ENCODE measurements at places on chromosomes 16 and 17.
A peak's percentile ranks its signal among the peaks of the same experiment; 100 is the strongest.

- no peak for DNase-seq
Observed at GRCh38 chr17:19614900-19615299, 33.7 kb upstream of the ALDH3A2 start.

DNA sequence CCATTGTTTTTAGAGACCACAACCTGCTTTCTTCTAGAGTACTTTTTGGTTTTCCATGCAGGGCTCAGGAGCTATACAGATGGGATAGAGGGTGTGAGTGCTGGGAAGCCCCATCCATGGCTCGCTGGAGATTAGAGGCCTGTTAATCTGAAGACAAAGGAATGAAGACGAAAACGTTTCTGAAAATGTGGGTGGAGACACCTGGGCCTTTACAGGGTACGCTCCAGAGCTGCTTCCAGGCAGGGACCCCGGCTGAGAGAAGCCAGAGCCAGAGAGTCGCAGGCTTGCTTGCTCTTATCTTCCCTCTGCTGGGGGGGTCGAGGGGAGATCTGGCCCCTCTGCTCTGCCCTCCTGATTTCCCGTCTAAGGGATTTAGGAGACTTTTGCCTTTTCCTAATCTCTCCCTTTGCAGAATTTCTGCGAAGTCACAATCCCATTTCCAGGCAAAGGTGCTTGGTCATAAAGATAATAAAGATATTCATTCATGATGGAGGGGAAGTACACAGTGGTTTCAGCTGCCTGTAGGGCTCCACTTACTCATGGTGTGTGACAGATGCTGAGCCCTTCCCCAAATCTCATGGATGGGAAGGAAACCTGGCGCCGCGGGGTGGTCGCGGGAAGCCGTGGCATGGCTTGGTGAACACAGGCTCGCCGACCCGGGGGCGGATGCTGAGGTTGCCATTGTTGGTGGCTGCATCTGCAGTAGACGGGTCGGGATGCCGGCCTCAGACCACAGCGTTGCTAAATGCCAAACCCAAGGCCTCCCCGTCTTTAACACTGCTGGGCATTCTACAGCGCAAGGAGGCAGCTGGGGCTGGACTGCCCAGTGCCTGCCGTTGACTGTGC lies 4.8 kb upstream of the SOCS3 start:
- no peak for DNase-seq

DNA sequence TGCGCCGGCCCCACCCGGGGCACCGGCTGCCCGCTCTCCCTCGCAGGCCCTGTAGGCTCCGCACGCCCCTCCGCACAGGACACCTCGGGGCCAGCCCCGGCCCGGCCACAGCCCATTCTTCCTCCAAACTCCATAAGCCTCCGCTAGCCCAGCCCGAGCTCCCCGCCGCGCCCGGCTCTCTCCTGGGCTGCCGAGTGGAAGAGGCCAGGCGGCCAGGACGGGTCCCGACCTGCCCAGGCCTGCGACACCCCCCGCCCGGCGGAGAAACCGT lies 397 bp downstream of the NCOR1 start:
- no peak for DNase-seq

GRCh38 chr16:86991679-86992078 lies 325.5 kb downstream of the C16orf95 start:
- no peak for DNase-seq

DNA sequence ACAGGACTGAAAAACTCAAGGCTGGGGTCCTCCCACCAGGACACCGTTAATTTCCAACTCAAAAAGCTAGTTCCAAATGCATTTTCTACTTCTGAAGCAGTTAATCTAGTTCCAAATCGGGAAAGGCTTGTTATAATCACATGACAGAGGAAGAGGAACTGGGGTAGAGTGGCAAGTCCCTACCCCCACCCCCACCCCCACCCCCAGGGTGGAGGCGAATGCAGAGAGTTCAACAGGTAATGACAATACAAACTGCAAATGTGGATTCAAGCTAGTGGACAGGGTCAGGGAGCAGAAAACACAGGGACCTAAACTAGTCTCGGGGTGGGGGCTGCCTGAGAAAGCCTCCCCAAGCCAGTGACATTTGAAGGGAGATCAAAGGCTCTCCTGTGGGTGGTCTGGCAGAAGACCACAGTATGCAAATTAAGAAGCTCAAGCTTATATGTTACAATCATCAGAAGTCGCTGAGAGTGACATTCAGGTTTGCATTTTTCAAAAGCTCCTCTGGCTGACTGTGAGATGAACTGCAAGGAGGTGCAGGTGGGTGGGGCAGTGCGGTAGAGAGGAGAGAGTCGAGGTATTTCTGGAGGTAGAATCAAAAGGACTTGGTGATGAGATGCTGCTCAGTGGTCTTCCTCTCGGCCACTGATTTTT lies 56.4 kb upstream of the SLC25A19 start:
- DNase-seq: no peak

- no peak for DNase-seq
Observed at GRCh38 chr16:62445909-62446308, 409.7 kb upstream of the CDH8 start.

GRCh38 chr17:17231621-17232302 lies 5.2 kb downstream of the FLCN start:
- no peak for DNase-seq

- DNase-seq: peak; percentile 18
Observed at GRCh38 chr16:12095275-12096156, 119.0 kb downstream of the SNX29 start.

- no peak for DNase-seq
Observed at GRCh38 chr16:6034511-6034910, 936.9 kb upstream of the EEF2KMT start.

DNA sequence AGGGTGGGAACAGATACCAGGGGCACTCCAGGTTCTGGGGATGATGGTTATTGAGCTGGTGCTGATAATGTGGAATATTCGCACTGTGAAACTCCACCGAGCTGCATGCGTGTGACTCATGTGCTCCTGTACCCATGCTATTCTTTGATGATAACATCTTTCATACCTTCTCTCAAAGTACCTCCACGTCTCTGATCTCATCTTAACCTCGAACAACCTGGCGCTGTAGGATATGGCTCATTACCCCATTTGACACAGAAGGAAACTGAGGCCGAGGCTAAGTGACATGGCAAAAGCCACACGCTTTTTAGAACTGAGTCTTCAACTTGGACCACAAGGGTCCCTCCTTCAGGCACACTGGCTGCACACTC lies 30.2 kb upstream of the MRPS23 start:
- DNase-seq: no peak

DNA sequence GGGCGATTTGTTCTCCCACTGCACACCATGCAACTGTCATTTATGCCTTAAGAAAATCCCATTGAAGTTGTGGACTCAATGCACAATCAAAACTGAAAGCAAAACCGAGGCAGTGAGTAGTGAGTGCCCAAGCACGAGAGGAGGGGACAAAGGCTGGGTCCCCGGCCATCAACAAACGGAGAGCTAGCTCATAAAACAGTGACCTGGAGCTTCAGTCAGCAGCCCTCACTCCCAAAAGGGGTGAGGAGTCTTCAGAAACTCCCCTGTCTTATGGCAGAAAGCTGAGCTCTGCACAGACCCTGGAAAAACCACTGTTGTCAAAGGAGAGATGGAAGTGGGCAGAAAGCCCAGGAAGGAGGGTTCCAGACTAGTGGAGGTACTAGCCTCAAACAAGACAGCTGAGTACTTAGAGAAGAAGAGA lies 96.9 kb downstream of the ADCY9 start:
- DNase-seq: no peak

- no peak for DNase-seq
Observed at GRCh38 chr16:29307598-29308507, 98.7 kb downstream of the NPIPB11 start.

DNA sequence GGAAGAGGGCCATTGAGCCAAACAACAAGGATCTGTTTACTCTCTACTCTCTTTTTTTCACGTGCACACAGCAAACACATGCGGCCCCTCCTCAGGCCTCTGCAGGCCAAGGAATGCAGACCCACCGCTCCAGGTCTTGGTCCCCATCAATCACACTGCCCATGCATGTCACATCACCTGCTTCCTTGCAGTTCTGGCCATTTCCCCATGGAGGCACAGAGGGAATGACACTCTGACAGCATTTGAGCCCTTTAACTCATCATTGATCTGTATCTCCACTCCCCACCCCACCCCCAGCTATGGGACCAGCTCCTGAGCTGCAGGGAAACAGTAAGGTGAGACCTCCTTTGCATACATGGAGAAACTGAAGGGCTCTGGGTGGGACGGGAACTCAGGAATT lies 45.9 kb upstream of the MEIOC start:
- DNase-seq: no peak

DNA sequence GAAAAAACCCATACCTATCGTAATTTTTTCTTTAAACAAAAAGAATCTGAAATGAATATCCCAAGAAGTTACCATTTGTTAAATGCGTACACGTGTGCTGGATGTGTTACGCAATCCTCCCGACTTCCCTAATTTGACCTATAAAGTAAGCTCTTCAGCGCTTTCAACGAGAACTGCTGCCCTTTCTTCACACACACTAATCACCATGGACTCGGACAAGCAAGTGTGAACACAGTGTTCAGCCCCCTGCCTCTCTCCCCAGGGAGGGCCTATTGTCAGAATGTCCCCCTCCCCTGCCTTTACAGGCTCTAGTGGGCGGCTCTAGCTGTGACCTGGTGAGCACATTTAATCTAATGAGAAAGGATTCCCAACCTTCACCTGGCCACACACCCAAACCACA lies 216.1 kb downstream of the CEP112 start:
- DNase-seq: no peak

DNA sequence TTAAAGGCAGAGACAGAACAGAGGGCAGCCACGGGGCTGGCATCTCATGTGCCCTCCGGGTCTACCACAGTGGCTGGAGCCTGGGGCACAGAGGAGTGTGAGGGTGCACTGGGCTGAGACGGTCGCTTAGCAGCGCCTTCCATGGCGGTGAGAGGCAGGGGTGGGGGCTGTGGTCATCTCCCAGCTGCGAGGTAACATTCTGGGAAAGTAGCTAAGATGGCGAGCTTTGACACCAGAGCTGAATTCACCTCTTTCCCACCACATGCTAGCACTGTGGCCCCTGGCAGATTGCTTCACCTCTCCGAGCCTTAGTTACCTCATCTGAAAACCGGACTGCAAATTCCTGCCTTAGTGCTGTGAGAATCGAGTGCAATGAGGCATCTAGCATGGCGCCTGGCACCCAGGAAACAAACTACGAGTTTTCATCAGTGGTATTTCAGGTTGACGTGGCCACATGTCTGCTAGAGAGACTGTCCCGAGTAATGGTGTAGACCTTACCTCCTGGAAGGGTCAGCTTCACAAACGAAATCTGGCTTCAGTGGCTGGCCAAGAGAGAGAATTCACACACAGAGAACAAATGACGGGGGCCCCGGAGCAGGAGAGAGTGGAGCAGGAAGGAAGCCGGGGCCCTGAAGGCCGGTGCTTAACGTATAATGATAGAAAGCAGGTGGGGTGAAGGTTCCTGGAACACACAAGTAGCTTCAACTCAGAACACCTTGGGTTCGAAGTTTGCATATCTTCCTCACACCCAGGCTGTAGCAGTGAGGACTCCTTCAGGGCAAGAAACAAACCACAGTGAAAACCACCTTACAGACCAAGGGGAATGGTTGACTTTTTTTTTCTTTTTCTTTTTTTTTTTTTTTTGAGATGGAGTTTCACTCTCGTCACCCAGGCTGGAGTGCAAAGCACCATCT lies 63.9 kb upstream of the RPH3AL start:
- no peak for DNase-seq

DNA sequence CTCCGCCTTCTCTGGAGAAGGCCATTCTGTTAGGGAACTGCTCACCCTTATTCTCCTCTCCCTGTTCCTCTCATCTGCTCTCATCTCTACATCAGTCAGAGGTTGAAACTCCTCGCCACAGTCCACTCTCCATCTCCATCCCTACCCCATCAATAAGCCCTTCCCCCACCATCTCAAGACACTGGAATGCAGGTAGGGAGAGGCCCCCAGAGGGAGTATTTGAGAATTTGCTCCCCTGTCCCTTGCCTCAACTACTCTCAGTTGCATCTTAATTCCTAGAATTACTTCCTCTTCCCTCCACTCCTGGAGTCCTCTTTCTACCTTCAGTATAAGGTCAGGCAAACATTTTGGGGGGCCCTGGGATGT lies 2.0 kb upstream of the AATF start:
- no peak for DNase-seq

- DNase-seq: peak; percentile 7
Observed at GRCh38 chr16:12573730-12574383, 229.8 kb downstream of the CPPED1 start.

DNA sequence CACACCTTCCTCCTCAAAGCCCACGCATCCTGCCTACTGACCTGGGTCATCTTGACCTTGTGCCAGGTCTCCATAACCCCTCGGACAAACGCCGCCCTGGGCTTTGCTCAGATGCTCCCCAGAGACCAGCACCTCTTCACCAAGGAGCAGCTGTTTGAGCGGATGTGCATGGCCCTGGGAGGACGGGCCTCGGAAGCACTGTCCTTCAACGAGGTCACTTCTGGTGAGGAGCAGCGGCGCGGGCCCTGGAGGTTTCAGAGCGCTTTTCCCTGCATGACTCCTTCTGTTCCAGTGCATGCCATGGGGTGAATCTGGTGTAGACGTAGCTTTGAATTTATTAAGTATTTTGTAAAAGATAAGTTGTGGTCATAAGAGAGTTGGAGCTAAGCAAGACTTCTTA lies 7.6 kb upstream of the RPL13 start:
- no peak for DNase-seq

DNA sequence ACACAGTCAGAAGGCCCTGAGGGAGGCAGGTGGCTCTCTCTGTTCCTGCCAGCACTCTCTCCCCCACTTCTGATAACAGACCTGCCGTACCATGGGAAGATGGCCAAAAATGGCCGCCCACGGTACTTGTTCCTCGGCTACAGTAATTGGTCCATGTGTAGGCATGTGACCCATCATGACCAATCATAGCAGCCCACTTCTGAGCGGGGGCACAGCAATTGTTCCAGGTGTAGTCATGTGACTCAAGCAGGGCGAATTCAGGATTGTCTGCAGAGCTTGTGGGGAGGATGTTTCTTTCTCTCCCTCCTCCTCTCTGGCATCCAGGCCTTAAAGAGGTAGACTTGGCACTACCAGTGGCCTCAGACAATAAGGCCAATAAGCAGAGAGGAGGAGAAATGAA lies 250.4 kb downstream of the MRTFB start:
- no peak for DNase-seq

DNA sequence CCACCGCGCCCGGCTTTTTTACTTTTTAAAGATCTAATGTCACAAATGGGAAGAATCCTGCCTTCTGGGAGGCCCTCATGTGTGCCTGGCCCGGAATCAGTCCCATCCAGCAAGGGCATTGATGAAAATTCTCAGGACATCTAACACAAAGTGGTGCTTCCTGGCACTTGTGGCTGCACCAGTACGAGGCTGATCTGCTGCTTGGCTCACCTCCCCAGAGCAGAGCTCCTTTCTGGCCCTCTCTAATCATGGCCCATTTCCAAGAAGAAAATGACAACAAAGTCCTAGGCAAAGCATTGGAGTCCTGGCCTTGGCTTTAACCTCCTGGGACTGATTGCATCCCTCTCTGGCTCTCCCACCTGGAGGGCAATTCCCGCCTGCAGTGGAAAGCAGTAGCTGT lies 50.7 kb upstream of the SIAH1 start:
- DNase-seq: no peak

DNA sequence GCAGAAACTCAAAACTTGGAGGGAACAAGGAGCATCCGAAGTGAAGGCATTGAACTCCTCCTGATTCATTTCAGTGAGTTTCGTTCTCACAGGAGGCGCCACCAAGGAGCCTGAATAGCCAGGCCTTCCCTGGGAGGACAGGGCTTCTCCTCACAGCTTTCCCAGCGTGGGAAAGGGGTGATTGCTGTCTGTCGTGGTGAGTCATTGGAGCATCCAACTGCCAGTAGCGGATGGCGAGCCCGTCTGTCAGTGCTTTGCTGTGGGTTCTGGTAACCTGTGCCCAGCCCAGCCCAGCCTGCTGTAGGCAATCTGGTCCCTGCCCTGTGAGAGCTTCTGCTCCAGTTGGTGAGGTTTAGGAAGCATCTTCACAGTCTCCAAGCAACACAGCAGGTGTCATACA lies 28.3 kb downstream of the PLCD3 start:
- DNase-seq: no peak
